ENCODE measurements at places on chromosomes 1 and 21.

GRCh38 chr1:116166011-116166571 lies 54.9 kb downstream of the MAB21L3 start:
- no peak for DNase-seq

GRCh38 chr1:29708796-29709703 lies 472.7 kb downstream of the PTPRU start:
- peak; percentile 69 for DNase-seq

- no peak for DNase-seq
Observed at GRCh38 chr1:4169991-4170390, 269.9 kb upstream of the C1orf174 start.

GRCh38 chr1:186404454-186405051 lies 28.9 kb downstream of the ODR4 start:
- DNase-seq: peak; percentile 89

DNA sequence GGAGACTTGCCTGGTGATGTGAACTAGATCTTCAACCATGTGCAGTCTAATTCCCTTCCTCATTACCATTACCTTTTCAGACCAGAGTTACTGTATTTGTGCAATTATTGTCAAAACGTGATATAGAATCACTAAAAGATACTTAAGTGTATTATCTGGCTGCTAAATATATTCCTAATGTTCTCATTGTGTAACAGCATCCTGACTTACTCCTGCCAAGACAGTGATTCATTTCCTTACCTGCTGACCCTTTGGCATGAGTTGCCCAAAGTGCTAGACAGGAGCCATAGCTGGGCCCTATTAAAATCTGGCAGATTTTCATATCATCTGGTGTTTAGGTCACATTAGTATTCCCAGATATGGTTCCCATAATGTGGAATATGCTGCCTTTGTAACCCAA lies 598.3 kb upstream of the CAMK1G start:
- DNase-seq: peak; percentile 84

- DNase-seq: peak; percentile 14
Observed at GRCh38 chr1:113760102-113761080, 1.1 kb upstream of the PHTF1 start.

DNA sequence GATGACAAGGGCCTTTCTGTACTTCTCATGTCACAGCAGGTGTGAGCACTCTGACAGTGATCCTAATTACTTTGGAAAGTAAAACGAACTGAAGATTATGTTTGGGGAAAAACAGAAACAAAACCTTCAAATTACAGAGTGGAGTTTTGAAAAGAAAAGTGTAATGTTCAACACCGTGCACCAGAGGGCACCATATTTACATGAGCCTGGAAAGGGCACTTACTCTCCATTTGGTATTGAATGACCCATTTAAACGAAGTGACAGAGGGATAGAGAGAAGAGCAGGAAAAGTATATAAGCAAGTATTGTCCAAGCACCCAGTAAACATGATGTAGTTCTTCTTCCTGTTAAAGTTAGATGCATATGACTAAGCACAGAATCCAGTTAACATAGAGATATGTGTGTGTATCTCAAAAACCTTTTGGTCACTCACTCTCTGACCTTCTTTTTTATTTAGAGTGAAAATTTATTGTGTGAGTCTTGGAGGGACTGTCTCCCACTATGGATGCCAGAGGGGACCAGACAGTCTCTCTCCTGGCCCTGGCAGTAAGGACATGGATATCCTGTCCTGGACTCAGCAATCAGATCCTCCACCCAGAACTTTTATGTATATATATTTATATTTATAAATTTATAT lies 3.8 kb upstream of the RGSL1 start:
- peak; percentile 67 for DNase-seq

DNA sequence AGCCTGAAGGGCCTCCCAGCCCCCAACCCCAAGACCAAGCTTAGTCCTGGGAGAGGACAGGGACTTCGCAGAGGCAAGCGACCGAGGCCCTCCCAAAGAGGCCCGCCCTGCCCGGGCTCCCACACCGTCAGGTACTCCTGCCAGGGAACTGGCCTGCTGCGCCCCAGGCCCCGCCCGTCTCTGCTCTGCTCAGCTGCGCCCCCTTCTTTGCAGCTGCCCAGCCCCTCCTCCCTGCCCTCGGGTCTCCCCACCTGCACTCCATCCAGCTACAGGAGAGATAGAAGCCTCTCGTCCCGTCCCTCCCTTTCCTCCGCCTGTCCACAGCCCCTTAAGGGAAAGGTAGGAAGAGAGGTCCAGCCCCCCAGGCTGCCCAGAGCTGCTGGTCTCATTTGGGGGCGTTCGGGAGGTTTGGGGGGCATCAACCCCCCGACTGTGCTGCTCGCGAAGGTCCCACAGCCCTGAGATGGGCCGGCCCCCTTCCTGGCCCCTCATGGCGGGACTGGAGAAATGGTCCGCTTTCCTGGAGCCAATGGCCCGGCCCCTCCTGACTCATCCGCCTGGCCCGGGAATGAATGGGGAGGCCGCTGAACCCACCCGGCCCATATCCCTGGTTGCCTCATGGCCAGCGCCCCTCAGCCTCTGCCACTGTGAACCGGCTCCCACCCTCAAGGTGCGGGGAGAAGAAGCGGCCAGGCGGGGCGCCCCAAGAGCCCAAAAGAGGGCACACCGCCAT lies 21.9 kb upstream of the ARF1 start:
- peak; percentile 14 for DNase-seq

GRCh38 chr1:77824694-77825093 lies 45.2 kb downstream of the MIGA1 start:
- DNase-seq: peak; percentile 29

DNA sequence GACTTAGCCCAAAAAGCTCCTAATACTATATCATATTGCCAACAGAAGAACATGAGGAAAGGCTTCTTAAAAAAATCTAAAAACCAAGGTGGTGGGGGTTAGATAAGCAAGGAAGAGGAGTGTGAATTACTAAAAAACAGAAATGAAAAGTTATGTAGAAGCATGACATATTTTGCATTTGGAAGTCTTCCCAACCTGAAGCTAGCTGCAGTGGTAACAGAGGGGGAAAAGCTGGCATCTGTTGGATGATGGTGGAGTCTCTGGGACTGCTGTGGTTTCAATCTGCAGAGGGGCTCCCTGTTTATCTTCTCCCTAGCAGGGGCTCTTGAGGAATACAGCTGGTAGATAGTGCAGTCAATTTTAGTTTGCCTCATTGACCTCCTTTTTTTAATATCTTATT lies 249.2 kb upstream of the KIAA0040 start:
- no peak for DNase-seq

- DNase-seq: peak; percentile 83
Observed at GRCh38 chr1:117754061-117754969, 148.5 kb downstream of the TENT5C start.

DNA sequence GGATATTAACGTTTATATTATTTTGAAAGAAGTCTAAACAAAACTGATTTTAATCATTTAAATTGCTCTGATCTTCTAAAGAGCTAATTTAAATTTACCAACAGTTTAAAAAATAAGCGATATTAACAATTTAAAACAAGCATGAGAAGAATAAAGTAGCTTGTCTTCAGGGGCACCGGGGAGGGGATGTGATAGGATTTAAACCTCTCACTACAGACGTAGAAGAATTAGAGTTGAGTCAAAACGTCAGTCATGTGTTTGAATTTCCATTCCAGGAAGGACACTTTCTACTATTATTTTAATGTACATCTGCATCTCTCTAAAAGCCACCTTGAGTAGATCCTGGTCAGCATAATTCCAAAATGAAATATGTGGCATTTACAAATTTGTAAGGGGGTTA lies 58.2 kb upstream of the TPTE start:
- DNase-seq: no peak

DNA sequence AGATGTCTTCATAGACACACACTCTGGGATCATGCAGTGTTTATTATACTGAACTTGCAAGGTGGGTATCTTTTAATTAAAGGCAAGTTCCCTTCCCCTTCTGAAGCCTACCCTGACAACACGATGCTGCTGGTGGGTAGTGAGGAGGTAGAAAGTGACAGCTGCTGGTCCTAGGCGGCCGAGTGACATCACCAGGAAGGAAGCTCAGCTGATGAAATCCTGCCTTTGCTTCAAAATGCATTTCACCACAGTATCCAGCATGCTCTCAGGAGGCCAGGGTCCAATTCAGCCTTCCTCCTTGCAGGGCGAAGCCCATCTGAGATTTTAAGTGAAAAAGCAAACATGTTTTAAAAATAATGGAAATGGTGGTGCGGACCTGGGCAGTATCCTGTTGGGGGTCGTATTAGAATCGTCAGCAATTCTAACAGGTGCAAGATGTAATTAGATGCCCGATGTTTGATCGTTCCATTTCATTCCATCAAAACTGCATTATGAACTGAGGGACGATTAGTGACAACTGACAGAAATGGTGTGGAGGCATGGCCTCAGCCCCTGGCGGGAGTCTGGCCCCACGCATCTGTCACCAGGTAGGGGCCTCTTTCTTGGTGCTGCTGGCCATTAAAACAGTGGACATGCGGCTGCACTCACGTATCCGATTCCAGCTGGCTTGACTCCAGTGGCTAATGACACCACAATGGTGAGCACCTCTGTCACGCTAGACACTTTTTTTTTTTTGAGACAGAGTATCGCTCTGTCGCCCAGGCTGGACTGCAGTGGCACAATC lies 324.8 kb upstream of the C1orf174 start:
- DNase-seq: no peak

DNA sequence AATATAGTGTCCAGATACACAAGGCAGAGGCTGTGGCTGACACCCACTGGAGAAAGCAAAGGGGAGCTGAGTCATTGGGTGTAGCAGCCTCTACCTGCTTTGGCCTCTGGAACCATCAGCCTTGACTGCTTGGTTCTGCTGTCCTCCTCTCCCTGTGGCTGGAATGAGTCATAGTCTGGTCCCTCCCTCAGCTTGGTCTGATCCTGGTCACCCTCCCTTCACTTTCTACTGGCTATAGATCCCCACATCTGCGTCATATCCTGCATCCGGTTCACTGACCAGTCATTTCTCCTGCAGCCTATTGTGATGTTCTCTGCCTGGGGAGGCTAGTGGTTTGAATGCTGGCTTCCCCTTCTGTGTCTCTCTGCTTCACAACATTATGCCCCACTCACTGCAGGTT lies 372.8 kb upstream of the DAB1 start:
- no peak for DNase-seq

DNA sequence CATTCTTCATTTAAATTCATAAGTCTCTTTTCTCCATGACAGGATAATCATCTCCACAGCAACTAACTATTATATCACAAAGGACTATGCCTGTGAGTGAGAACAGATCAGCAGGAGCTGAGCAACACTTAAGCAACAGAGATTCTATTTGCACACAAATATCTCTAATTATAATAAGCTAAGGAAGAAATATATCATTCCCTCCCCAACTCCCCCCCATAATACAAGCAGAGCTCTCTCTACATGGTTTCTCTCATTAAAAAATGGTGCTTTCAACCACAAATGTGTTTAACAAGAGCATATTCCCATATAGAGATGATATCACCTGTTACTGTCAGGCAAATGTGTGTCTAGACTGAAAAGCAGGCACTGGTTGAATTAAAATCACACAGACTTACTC lies 34.5 kb upstream of the NIBAN1 start:
- no peak for DNase-seq

- DNase-seq: peak; percentile 53
Observed at GRCh38 chr1:204313675-204314074, 46.1 kb downstream of the PLEKHA6 start.

DNA sequence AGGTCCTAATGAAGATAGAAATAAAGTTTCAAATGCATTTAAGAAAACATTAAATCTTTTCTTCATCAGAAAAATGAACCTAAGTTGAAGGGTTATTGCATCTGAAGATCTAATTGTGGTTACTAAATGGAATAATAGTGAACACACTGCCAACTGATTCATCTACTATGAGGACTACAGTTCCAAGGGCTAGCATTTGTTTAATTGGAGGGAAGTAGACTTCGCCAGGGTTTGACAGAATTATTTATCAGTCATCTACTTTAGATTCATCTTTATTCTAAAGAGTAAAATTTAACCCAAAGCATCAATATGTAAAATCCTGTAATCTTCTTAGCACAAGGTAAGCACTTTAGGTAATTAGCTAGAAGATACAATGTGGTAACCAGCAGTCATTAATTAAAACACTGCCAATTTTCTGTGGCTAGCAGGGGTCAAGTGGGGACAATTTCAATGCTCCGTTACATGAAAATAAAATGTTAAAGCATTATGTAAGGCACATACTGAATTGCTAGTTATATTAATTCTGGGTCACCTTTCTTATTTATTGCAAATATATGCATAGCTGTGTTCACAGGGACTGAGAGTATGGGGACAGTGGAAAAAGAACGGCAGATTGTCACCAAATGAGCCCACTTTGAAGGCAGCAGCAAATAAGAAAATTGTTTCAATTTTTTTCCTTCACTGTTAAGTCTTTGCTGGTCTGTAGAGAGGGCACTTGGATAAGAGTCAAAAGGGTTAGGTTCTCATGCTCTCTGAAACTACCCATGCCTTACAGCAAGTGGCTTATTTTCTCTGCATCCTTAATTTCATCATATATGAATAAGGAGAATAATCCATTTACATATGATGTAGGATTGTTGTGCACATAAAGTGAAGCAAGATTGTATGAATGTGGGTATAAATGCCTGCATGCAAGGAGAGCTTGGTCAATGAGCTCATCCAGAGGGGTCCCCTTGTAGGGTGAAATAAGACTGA lies 416.0 kb downstream of the PCP4 start:
- no peak for DNase-seq

GRCh38 chr1:152189657-152190442 lies 30.8 kb upstream of the RPTN start:
- DNase-seq: peak; percentile 82

DNA sequence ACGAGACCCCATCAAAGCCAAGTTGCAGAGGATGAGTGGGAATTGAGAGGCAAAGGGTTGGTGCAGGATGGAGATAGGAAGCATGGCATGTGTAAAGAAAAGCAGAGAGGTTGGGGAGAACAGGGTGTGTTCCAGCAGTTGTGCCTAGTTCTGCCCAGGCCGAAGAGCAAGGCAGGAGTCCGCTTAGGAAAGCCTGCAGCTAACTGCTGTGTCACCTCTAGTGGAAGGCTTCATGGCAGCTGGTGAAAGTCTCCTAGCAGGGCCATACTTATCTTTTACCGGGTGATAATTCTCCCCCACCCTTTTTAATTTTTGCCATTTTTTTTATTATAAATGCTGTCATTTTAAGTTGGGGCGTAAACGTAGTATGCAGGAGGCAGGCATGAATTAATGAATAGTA lies 93.6 kb downstream of the NFIA start:
- no peak for DNase-seq

GRCh38 chr1:79079770-79080169 lies 73.2 kb upstream of the ADGRL4 start:
- peak; percentile 99 for DNase-seq
